Upper lobe of left lung (tissue), 6 donors: ENCODE measurements at places on chromosomes 6 and 20. TPM values are rescaled to one million over a fixed set of nuclear protein-coding genes. Genes with fewer than 3 reads are reported as not detected.
A peak's percentile ranks its signal among the peaks of the same experiment; 100 is the strongest.

The MRPS18B gene
- 26.3 TPM for total RNA-seq

- no peaks in the 10 kb centered on the region for H3K36me3 ChIP-seq
- DNase-seq = no peak
- H3K27ac ChIP-seq = no peak overlapping the region
- no peak overlapping the region for H3K4me3 ChIP-seq
- no peaks in the 10 kb centered on the region for H3K4me1 ChIP-seq
- H3K27me3 ChIP-seq = no peaks in the 10 kb centered on the region
Measured at GRCh38 chr6:144769142-144769541, 484.0 kb downstream of the UTRN start.

GRCh38 chr6:143545165-143545564 is 33.6 kb upstream of the FUCA2 start:
- H3K27me3 ChIP-seq = no peaks in the 10 kb centered on the region
- no peak overlapping the region for H3K4me3 ChIP-seq
- H3K4me1 ChIP-seq = no peaks in the 10 kb centered on the region
- no peak overlapping the region for H3K27ac ChIP-seq
- DNase-seq = no peak

- no peaks in the 10 kb centered on the region for H3K27me3 ChIP-seq
- H3K4me3 ChIP-seq = no peak overlapping the region
- no peak for DNase-seq
- peaks cover 15% of the 10 kb centered on the region for H3K36me3 ChIP-seq
- peak overlapping the region; percentile 59 for H3K27ac ChIP-seq
Measured at GRCh38 chr6:32163559-32164258, 686 bp upstream of the EGFL8 start.

The PTPRA gene
- 53.5 TPM for total RNA-seq

DNA sequence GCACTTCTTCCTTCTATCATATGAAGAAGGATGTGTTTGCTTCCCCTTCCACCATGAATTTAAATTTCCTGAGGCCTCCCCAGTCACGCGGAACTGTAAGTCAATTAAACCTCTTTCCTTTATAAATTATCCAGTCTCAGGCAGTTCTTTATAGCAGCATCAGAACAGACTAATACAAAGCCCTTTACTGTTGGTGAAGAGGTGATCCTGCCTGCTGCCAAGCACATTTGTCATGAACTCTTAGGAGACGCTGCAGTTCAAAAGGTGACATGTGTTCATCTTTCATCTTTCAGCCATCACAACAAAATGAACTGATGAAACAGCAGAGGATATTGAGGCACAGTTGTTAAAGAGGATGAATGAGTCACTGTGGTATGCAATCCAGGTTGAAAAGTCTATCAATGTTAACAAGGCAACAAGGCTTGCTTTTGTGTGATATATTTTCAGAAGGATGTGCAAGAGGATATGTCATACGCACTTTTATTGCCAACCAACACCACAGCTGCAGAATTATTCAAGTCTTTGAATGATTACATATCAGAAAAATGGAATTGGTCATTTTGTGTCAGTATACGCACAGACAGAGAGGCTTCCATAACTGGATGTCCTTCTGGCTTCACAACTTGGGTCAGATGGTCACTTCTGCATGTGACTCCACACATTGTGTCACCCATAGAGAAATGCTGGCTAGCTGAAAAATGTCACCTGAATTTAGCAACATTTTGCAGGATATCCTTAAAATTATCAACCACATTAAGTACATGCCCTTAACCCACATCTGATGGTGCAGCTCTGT is 52.4 kb upstream of the PLN start:
- no peak overlapping the region for H3K4me3 ChIP-seq
- DNase-seq = no peak
- peaks cover 12% of the 10 kb centered on the region for H3K36me3 ChIP-seq
- H3K27me3 ChIP-seq = no peaks in the 10 kb centered on the region
- no peaks in the 10 kb centered on the region for H3K4me1 ChIP-seq

DNA sequence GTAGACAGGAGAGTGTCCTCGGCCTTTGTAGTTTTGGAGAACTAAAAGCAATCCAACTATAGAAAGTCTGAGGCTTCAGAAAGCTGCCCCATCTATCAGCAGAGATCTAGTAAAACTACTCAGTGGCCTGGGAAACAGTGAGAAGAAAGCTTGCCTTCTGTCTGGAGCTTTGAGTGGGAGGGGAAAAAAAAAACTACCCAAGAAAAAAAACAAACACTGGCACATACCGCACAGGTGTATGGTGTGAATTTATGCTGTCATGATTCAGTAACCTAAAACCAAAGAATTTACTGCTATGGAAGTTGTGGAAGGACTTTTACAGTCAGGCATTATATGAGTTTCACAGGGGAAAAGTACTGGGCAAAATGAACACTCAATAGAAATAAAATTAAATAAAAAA is 280.5 kb downstream of the ADGRB3 start:
- H3K4me1 ChIP-seq = no peaks in the 10 kb centered on the region
- H3K4me3 ChIP-seq = no peak overlapping the region
- DNase-seq = no peak
- no peaks in the 10 kb centered on the region for H3K36me3 ChIP-seq
- no peak overlapping the region for H3K27ac ChIP-seq
- no peaks in the 10 kb centered on the region for H3K27me3 ChIP-seq

The PCK1 gene
- not detected for total RNA-seq

DNA sequence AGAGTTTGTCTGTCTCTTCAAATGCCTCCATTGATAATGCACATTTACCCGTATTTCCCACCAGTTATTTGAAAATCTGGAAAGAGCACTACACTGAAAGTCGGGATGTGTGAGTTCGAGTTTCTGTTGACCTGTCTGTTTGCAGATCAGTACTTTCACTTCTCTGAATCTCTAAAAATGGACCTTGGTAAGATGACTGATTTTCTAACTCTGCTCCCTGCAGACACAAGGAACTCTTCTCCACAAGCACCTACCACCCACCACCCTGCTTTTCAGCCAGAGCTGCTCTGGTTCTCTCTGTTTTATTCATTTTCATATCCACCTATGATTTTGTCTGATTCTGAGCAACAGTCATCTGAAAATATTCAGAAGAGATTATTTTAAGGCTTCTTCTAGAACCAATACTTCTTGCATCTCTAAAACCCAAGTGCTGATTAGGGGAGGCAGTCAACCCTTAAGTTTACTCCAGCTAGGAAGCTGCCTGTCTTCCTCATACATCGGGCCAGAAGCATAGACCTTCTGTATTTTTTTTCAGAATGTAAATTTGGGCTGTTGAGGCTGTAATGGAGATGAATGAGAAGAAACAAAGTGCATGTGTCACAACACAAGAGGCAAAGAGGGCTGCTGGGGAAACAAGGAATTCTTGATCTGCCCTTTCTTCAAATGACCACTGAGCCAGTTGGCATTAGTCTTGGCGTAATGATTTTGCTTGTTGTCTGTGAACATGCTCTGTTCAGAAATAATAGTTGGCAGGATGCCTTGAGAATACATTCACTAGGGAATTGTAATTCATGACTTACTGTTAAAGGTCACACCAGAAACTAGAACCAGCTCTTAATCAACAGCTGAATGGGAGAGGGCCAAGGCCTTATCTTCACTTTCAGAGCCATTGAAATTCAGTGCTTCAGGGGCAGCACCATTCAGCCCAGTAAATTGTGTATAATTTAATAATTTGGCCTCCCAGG is 85.4 kb upstream of the MYLIP start:
- H3K4me3 ChIP-seq = no peak overlapping the region
- H3K27me3 ChIP-seq = no peaks in the 10 kb centered on the region
- H3K36me3 ChIP-seq = no peaks in the 10 kb centered on the region
- no peak overlapping the region for H3K27ac ChIP-seq
- no peak for DNase-seq

- H3K4me3 ChIP-seq = no peak overlapping the region
- no peak for DNase-seq
- H3K4me1 ChIP-seq = no peaks in the 10 kb centered on the region
- H3K27ac ChIP-seq = no peak overlapping the region
Measured at GRCh38 chr6:106114492-106114891, 28.4 kb downstream of the PRDM1 start.

- H3K36me3 ChIP-seq = no peaks in the 10 kb centered on the region
- peak; percentile 72 for DNase-seq
- no peak overlapping the region for H3K4me3 ChIP-seq
- H3K27ac ChIP-seq = no peak overlapping the region
- no peaks in the 10 kb centered on the region for H3K27me3 ChIP-seq
- H3K4me1 ChIP-seq = peaks cover 7% of the 10 kb centered on the region
Measured at GRCh38 chr6:91476000-91476399, 889.1 kb upstream of the MAP3K7 start.

DNA sequence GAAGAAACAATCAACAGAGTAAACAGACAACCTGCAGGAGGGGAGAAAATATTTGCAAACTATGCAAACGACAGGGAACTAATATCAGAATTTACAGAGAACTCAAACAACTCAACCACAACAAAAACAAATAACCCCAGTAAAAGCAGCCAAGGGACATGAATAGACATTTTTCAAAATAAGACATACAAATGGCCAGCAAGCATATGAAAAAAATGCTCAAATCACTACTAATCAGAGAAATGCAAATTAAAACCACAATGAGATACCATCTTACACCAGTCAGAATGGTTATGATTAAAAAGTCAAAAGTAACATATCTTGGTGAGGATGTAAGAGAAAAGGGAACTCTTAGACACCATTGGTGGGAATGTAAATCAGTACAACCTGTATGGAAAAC is 215.0 kb downstream of the THBS2 start:
- no peaks in the 10 kb centered on the region for H3K27me3 ChIP-seq
- H3K4me1 ChIP-seq = no peaks in the 10 kb centered on the region
- DNase-seq = no peak
- no peak overlapping the region for H3K27ac ChIP-seq
- H3K4me3 ChIP-seq = no peak overlapping the region
- no peaks in the 10 kb centered on the region for H3K36me3 ChIP-seq

DNA sequence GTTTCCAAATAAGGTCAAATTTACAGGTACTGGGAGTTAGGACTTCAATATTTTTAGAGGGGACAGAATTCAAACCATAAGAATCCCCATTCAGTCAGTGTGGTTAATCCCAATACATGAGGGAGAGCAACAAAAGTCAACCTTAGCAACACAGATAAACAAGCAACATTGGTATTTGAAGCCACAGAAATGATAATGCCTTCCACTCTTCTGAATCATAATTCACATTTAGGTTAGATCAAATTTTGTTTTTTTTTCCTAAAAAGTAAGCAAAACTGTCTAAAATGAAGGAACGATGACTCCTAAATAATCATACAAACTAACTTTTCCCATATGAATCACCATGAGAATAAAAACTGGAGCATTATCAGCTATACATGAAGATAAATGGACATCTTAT is 246.0 kb upstream of the TENT5A start:
- H3K4me1 ChIP-seq = peaks cover 6% of the 10 kb centered on the region
- H3K4me3 ChIP-seq = no peak overlapping the region
- no peak overlapping the region for H3K27ac ChIP-seq
- H3K36me3 ChIP-seq = no peaks in the 10 kb centered on the region

DNA sequence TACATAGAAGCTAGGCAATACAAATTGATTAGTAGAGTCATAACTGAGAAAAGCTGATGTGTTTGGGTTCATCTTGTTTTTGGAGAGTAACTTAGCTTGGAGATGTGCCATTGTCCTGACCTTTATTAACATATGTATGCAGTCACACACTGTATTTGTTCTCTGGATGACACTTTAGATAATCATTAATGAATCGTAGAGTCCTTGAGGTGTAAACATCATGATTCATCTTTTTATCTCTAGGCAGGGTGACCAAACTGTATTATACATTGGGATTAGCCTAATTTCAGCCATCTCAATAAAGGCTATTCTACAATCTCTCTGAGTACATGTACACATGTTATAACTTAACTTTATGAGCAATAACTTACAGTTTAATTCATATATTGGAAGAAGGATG is 3.6 kb upstream of the MTCL3 start:
- H3K4me1 ChIP-seq = peaks cover 13% of the 10 kb centered on the region
- no peak for DNase-seq
- no peak overlapping the region for H3K27ac ChIP-seq
- H3K4me3 ChIP-seq = no peak overlapping the region
- H3K36me3 ChIP-seq = no peaks in the 10 kb centered on the region
- H3K27me3 ChIP-seq = peaks cover 19% of the 10 kb centered on the region

The IL20RA gene
- total RNA-seq = 7.5 TPM

DNA sequence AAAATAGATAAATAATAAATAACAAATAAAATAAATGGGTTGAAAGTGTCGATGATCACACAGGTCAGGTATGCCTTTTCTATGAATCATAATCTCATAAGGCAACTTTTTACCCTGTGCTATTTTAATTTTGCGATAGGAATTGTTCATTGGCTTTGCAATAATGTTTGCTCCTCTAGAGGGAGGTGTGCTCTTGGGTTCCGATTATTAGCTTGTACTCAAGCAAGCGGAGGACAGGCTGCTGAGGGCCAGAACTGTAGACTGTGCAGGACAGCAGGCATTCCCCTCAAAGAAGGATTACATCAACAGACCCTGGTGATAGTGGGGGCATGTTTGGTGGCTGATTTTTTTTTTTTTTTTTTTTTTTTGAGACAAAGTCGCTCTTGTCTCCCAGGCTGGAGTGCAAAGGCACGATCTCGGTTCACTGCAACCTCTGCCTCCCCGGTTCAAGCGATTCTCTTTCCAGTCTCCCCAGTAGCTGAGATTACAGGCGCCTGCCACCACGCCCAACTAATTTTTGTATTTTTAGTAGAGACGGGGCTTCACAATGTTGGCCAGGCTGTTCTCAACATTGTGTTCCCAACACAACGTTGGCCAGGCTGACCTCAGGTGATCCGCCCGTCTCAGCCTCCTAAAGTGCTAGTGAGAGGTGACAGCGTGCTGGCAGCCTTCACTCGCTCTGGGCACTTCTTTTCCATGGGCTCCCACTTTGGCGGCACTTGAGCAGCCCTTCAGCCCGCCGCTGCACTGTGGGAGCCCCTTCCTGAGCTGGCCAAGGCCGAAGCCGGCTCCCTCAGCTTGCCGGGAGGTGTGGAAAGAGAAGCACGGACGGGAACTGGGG is 35.6 kb downstream of the RIOK1 start:
- H3K27me3 ChIP-seq = no peaks in the 10 kb centered on the region
- DNase-seq = no peak
- no peak overlapping the region for H3K27ac ChIP-seq
- H3K4me1 ChIP-seq = no peaks in the 10 kb centered on the region
- H3K4me3 ChIP-seq = no peak overlapping the region
- H3K36me3 ChIP-seq = no peaks in the 10 kb centered on the region

- H3K27ac ChIP-seq = no peak overlapping the region
- no peaks in the 10 kb centered on the region for H3K4me1 ChIP-seq
- no peak overlapping the region for H3K4me3 ChIP-seq
- no peak for DNase-seq
- H3K27me3 ChIP-seq = no peaks in the 10 kb centered on the region
Measured at GRCh38 chr6:65701325-65701724, 5.7 kb downstream of the EYS start.

DNA sequence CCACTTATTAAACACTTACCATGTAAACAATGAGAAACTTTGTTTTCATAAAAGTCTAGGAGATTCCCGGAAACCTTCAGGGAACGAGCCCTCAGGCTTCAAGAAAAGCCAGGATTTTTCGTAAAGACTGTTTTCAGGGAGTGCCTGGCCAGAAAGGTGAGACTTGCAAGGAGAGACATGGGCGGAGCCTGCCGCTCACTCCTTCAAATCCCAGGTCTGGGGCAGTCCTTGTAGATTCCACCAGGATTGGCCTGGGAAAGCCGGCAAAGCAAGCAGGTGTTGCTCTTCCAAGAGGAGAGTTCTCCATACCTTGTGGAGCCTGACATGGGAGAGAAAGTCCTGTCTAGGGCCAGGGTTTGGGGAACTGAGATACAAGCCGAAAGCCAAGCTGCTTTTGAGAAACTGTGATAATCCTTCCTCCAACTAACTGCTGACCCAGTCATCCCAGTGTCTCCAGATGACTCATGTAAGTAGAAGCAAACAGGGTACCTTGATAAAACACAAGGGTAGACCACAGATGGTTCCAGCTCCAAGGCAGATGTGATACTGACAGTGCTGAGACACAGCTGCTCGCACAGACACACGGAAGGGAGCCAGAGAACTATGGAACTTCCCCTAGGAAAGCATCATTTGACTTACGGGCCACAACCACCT is 69.4 kb upstream of the NAA20 start:
- H3K4me3 ChIP-seq = no peak overlapping the region
- H3K27me3 ChIP-seq = no peaks in the 10 kb centered on the region
